ENCODE measurements at places on chromosomes 16 and 17.

DNA sequence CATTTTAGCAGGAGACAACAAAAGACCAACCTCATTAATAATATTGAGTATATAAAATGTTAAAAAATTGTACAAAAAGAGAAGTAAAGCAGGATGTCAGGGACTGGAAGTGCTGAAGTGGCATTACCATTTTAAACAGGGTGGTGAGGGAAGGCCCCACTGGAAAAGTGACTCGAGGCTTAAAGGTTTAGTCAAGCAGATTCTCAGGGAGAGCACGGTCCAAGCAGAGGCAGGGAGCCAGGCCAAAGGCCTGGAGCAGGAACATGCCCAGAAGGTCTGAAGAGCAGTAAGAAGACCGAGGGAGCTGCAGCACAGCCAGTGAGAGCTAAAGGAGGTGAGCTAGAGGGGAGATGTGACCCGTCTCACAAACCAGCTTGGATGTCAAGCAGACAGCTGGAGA, 7.6 kb downstream of the XPO6 start:
- no peak for DNase-seq

- DNase-seq = no peak
These were observed 641.0 kb upstream of the EEF2KMT start for GRCh38 chr16:5738586-5738985.

DNA sequence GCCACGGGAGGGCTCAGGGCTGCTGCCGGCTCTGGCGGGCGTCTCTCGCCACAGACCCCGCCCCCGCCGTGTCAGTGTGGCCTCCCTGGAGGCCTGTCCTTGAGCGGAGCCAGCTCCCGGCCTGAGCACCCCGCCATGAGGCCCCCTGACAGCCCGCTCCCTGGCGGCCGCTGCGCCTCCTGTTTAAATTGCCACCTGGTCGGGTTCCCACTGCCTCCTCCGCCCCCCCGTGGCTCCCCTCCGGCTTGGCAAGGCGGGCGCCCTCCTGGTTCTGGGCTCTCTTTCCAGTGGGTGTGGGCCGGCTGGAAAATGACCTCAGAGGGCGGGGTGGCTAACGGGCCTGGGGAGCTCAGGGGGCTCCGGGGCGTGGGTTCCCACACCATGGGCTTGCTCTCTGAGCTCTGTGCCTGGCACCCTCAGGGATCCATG, 42.1 kb upstream of the SSTR5 start:
- DNase-seq = no peak

DNA sequence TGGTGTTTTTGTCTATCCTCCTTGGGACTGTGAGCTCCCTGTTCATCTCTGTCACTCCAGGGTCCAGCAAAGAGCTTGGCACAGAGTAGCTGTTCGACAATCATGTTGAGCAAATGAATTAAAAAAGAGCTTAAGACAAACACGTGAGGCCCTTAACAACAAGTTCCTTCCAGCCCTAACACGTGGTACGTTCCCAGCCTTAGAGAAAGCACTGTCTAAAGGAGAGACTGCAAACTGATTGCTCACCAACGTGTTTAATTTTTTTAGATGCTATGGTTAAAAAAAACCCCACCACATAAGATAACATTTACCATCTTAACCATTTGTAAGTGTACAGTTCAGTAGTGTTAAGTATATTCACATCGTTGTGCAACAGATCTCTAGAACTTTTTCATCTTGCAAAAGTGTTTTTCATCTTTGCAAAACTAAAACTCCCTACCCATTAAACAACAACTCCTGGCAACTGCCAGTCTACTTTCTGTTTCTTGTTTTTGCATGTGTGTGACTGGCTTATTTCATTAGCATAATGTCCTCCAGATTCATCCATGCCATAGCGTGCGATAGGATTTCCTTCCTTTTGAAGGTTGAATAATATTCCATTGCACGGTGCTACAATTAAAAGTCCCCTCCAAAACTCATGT, 28.2 kb downstream of the LAT start:
- no peak for DNase-seq

- DNase-seq = no peak
These were observed 486 bp downstream of the PIGS start for GRCh38 chr17:28570716-28571360.

DNA sequence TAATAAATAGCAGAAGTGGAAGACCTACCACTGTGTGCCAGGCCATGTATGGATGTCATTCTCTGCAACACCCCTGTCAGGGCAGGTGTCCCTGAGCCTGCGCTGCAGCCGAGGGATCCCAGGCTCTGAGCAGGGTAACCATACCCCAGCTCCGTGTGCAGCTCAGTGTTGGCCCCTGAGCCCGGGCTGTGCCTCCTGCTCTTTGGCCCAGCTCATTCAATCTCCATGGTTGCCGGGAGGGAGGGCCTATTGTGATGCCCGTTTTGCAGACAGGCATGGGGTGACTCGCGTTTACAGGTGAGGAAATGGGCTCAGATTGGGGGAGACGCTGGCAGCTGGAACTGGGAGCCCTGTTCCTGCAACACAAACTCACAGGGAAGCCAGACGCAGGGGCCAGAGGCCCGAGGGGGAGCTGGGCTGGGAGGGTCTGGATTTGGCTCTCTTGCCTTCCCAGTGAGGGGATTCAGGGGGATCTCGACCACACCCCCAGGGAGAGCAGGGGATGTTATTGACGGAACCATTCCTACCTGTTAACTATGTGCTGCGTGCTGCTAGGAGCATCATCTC, 190.5 kb downstream of the IRF8 start:
- no peak for DNase-seq

GRCh38 chr17:81131486-81132196, 33.7 kb upstream of the PVALEF start:
- no peak for DNase-seq
